ENCODE measurements at places on chromosomes 13 and 19.

GRCh38 chr13:48749699-48750473 is 96.2 kb downstream of the CYSLTR2 start:
- peak; percentile 98 for DNase-seq

- DNase-seq, result no peak
Measured at GRCh38 chr13:85255978-85256377, 543.2 kb downstream of the SLITRK6 start.

DNA sequence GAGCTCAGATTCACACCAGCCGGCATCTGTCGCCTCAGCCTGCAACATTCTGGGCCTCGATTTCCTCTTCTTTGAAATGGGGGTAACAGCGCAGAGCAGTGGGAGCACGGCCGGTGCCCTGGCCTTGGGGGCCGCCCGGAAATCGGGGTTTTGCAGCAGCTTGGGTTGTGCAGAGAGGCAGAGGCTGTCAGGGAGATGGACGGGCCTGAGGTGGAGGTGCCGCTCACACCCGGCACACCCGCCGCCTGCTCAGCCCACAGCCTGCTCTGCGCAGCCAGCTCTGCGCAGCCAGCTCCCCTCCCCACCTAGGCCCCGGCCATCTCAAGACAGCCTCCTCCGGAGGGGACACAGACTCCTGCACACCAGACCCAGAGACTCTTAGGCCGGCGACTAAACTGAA is 10.6 kb downstream of the KLF2 start:
- DNase-seq, result no peak

- no peak for DNase-seq
Measured at GRCh38 chr13:113106711-113107351, 1.2 kb downstream of the F7 start.

DNA sequence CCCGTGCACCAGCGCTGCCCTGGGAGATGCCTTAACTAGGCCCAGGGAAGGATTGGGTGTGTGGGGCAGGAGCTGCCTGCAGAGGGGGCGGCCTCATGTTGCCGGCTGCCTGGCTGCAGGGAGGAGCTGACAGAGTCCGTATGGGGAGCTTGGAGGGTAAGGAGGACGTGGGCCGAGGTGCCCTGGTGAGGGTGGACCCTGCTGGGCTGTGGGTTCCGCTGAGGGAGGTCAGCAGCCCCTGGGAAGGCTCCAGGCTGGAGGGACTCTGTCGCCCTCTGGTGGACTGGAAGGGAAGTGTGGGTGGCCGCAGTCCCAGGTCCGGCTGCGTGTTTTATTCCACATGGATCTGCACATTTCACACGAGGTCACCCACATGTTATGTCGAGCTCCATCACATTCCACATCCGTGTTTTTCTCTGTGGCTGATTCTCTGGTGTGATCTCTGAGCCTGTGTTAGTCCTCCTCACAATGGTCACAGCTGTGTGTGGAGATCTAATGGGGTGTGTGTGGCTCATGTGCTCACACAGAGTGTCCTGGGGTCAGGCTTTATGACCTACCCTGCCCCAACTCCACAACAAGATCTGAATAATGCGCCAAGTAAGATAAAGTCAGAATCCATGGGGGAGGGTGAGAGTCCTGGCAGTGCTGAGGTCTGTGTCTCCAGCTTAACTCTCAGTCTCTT is 1.8 kb upstream of the CEACAM8 start:
- DNase-seq, result peak; percentile 47

- no peak for DNase-seq
Measured at GRCh38 chr13:27374126-27374613, 50.2 kb upstream of the GTF3A start.

GRCh38 chr19:33564836-33565338 is 43.3 kb upstream of the PEPD start:
- no peak for DNase-seq

DNA sequence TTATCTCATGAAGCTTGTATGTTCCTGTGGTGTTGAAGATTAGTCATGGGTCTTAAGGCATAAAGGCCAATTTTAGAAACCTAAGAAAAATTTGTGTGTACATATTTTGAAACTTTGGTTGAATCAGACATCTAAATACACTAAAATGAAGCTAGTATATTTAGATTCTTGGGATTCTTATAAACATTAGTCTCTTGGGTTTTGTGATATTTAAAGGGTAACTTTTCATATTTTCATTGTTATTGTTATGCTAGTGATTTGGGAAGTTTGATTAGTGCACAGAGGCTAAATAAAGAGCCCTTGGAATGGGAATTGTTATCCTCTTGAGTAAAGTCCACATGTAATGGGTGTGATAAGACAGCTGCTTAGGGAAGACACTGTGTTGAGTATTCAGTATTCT is 24.5 kb downstream of the UBA2 start:
- no peak for DNase-seq
